Cortex of kidney (tissue), 1 donor: ENCODE measurements at places on chromosomes 2 and 18.

DNA sequence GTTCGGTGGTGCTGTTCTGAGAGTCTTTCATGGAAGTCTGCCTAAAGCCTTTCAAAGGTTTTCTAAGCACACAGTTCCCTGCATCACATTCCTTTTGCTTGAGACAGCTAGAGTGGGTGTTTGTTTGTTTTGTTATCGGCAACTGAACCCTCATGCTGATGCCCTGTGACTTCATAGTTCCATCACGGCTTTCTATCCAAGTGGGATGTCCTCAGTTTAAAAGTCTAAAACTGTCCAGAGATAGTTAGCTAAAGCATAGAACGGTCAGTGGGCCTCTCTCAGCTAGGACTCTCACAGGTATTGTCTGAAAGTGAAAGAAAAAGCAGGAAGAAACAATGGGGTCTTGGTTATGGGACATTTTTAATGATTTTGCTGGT lies 337.3 kb downstream of the OSR1 start:
- DNase-seq = no peak

DNA sequence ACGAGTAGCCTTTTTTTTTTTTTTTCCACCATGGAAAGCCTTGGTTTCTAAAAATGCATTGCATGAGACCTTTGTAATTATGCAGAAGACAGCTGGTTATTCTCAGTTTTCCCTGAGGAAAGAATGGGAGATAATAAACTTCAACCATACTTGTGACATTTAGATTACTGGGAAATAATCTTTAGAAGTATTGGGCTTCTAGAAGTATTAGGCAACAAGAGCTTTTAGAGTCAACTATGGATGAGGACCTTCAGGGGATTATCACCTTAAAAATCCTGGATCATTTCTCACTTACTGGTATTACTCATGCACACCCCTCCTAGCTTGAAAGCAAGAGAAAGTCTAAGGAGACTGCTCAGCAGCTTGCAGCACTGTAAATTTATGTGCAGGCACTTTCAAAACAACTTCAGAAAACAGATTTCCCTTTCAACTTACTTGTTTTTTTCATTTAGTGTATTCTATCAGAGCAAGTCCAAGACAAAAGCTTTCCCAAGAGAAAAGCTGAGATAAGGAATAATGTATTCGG lies 175.9 kb downstream of the NRXN1 start:
- DNase-seq = no peak

DNA sequence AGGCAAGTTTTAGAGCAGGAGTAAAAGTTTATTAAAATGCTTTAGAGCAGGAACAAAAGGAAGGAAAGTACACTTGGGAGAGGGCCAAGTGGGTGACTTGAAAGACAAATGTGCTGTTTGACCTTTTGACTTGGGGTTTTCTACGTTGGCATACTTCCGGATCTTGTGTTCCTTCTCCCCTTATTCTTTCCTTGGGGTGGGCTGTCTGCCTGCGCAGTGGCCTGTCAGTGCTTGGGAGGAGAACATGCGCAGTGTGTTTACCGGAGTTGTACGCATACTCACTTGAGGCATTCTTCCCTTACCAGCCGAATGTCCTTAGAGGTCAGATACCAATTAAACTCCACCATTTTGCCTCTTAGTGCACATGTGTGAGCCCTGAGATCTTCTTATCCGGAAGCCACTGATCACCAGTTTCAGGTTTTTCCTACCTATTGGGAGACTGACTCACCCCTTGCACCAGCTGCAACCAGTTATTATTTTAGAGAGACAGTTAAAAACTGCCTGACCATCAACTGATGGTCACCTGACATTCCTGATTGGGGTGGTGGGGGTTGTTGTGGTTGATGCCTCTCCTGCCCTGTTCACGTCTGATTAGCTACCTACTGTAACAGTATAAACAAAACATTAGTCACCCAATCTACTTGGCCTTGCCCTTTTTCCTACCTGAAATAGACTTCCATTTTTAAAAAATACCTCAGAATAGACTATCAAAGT lies 67.5 kb downstream of the NYAP2 start:
- no peak for DNase-seq

GRCh38 chr2:127535918-127536317 lies 435 bp downstream of the MYO7B start:
- DNase-seq = no peak

- no peak for DNase-seq
Measured at GRCh38 chr2:73100956-73101355, 11.8 kb downstream of the RAB11FIP5 start.

- no peak for DNase-seq
Measured at GRCh38 chr2:229784791-229785190, 70.4 kb upstream of the DNER start.

GRCh38 chr18:74722237-74722636 lies 124.6 kb downstream of the ZNF407 start:
- no peak for DNase-seq

DNA sequence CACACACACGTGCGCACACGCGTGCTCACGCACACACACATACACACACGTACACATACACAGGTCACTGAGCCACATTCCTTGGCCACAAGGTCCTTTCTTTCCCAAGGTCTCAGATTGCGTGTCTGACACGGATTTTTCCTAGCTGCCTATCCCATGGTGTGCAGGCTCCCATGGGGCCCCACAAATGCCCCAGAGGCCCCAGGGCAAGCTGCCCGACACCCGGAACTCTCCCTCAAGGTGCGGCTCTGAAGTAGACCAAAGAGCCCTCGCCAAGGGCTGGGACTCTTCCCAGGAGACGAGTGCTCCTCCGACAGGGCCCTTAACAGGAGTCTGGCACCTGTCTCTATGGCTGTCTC lies 46.7 kb downstream of the SDC1 start:
- DNase-seq = no peak

- no peak for DNase-seq
Measured at GRCh38 chr2:164777847-164778461, 63.7 kb downstream of the COBLL1 start.

GRCh38 chr2:27606611-27607010 lies 22.2 kb downstream of the CCDC121 start:
- no peak for DNase-seq

DNA sequence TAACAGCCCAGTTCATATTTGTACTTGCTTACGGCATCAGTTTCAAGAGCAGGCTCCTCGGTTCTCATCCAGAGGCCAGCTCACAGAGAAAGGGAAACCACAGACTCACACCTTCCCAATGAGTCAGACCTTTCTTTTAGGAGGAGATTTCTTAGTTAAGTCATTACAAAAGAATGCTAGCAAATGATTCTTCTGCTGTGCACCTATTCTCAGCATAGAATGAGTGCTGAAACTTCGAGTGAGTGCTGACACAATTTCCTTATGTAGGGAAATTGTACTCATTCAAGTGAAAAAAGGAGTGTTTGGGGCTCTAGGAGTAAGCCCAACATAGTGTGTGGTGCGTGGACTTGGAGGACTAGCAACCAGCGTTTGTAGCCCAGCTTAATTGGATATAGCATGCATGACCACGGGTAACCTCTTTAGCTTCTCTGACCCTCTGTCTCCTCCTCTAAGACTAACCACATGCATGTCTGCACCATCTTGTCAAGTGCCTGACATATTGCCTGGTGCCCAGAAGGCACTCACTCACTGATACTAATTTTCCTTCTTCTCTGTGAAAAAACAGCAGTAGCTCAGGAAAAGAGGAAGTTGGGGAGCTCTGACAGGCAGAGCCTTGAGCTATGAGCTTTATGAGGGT lies 87.0 kb downstream of the ALPK2 start:
- no peak for DNase-seq

DNA sequence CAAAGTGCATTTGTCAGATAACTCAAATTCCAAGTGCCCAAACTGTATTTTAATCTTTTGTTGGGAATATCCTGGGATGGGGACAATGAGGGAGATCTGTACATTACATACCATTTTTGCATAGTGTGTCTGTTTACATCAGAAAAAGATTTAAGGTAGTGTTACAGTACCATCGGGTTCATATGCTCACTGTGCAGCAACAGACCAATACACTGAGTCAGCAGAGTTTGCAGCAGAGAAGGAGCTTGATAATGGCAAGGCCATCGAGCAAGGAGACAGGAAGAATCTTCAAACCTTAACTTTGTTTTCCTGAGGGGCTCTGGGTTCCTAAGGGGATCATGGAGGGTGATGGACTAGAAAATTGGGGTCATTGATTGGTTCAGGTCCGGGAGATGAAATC lies 399.7 kb downstream of the PARD3B start:
- no peak for DNase-seq

- no peak for DNase-seq
Measured at GRCh38 chr2:234963773-234964615, 12.2 kb downstream of the SH3BP4 start.

DNA sequence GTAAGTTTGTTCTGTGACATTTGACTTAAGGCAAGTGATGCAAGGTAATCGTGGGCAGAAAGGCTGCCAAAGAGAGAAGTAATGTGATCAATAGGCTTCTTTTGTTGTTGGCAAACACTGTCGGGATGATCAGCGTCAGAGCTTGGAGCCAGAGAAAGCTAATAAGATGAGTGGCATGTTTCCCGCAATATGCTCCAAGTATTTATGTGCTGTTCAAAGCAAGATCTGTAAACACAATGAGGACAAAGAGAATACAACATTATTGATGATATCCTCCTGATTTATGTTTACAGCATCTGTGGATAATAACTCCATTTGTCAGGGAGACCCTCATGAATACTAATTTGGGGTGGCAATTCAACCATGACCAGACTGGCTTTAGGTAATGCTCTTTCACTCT lies 603.3 kb downstream of the TDRD15 start:
- no peak for DNase-seq

- DNase-seq = no peak
Measured at GRCh38 chr2:86239745-86240144, 40.5 kb downstream of the MRPL35 start.

DNA sequence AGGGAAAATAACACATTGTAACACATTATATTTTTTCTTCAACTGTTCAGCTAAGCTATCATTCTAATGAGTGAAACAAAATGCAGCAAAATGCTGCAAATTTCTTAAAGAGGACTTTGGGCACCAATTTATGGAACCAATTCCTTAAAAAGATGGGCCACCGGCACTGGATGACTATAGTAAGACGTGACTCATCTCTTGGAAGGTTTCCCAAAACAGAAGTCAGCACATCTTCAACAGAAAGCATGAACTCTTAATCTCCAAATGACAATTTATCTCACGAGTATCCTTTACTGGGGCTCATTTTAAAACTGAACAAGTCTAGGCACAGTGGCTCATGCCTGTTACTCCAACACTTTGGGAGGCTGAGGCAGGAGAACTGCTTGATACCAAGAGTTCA lies 213.4 kb downstream of the CDH20 start:
- no peak for DNase-seq

DNA sequence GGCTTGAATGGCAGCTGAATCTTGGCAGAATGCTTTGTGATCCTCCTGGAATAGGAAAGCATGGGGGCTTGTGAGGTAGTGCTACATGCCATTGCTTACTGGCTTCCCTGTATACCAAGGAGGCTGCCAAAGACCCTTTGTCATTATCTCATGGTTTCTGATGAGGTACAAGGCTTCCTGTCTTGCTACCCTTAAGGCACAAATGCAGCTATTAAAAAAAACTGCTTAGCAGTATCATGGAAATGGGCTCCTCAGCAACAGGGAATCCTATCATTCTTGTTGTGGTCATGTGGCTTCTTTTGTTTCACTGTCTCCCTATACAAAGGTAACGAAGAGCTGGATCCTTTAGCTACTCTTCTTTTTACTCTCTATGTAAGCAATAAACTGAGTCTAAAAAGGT lies 6.6 kb upstream of the KANSL1L start:
- no peak for DNase-seq

- no peak for DNase-seq
Measured at GRCh38 chr2:200127848-200128247, 172.5 kb downstream of the MAIP1 start.

DNA sequence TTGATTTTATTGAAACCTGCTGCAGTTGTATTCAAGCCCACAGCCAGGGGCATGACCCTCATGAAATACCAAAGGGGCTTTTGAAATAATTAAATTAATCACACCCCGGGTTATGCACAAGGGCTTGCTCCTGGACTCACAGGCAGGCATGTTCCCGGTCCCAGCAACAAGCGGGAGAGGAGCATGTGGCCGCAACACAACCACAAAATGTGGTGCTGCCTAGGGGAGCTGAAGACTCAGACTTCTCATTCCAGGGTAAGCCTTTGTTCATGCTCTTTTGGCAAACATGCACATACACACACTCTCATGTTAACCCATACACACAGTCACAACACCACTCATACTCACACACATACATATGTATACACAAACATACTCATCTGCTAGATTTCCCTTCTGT lies 233.7 kb upstream of the SMAD2 start:
- DNase-seq = no peak
